Colonic mucosa (tissue), 4 donors: ENCODE measurements at places on chromosomes 4 and X. TPM values are rescaled to one million over a fixed set of nuclear protein-coding genes. Genes with fewer than 3 reads are reported as not detected.
A peak's percentile ranks its signal among the peaks of the same experiment; 100 is the strongest.

COL4A5 gene
- 7.0 TPM for total RNA-seq

VCX gene
- total RNA-seq = not detected

GUCY1A1 gene
- 14.7 TPM for total RNA-seq

GAGE1 gene
- not detected for total RNA-seq

HSFX2 gene
- not detected for total RNA-seq

ETDC gene
- not detected for total RNA-seq

- DNase-seq = no peak
Observed at GRCh38 chr4:75016472-75016871, 83.6 kb downstream of the PARM1 start.

DNA sequence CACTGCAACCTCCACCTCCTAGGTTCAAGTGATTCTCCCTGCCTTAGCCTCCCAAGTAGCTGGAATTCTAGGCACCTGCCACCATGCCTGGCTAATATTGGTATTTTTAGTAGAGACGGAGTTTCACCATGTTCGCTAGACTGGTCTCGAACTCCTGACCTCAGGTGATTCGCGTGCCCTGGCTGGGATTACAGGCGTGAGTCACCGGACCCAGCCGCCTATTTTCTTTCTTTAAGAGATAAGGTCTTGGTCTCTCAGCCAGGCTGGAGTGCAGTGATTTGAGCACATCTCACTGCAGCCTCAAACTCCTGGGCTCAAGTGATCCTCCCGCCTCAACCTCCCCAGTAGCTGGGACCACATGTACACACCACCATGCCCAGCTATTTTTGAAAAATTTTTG, 166.5 kb downstream of the DHRSX start:
- no peak for DNase-seq

DNA sequence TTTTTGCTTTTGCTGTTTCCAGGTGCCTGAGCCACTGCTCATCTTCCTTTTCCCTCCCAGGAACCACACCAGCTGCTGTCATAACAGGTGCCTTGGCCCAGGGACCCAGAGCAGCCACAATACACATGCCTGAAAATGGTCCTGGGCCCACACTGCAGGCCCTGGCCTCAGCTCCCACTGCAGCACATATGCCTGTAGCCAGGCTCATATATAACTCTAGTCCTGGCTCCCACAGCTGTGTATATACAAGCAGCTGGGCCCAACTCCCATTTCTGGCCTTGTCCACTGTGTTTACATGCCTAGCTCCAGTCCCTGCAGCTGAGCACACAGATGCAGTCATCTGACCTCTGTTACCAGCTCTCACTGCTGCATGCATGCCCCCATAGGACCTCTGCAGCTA, 930.5 kb downstream of the ADGRL3 start:
- DNase-seq = no peak

DNA sequence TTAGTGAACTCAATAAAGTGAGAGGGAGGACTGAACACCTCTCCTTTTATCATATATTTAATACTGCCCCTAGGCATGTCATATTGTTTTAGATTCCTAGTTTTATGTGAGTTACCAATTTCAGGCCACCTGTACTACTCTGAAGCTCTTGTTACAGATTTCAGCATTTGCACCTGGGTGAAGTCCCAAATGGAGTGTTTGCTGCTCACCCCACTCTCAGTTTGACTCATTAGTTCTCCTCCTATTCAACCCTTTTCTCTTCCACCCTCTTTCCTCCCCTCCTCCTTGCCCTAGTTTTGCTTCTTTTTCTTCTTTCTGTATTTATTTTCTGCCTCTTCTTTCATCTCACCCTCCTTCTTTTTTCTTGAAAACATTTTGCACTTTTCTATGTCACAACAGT, 1852.2 kb upstream of the IGFBP7 start:
- no peak for DNase-seq

GRCh38 chr4:143286701-143287571, 49.7 kb upstream of the GAB1 start:
- no peak for DNase-seq

GRCh38 chr4:113457886-113458285, 303.7 kb downstream of the CAMK2D start:
- no peak for DNase-seq

- no peak for DNase-seq
Observed at GRCh38 chr4:26400132-26400531, 79.3 kb downstream of the RBPJ start.

DNA sequence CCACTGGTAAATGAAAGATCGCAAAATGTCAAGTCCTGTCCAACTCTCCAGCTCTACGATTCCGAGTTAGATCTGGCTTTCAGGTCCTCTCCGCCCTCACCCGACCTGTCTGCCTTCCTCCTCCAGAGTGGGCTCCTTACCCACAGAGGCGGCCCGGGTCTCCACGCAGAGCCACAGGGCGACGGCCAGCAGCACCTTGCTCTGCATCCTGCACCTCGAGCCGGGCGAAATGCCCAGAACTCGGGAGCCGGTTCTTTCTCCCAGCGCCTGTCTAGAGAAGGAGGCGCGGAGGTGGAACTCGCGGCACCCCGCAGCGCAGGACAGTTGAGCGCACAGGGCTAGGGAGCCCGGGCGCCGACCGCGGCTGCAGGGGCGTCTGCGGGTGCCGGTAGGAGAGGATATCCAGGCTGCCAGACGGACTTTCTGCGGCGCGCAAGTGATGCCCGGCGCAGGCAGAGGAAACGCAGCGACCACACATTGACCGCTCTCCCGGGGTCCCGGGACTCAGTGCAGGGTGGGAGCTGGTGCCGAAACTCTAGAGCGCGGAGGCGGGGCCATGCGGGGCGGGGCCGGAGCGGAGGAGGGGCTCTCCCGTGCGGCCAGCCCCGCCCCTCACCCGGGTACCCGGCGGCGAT, at the start of gene KDR:
Gene KDR, minus strand, starts transcription at position 509 of the 635 bp plus-strand sequence. Its CDS starts 302 bp downstream, at position 207.
- DNase-seq = peak; percentile 20

DNA sequence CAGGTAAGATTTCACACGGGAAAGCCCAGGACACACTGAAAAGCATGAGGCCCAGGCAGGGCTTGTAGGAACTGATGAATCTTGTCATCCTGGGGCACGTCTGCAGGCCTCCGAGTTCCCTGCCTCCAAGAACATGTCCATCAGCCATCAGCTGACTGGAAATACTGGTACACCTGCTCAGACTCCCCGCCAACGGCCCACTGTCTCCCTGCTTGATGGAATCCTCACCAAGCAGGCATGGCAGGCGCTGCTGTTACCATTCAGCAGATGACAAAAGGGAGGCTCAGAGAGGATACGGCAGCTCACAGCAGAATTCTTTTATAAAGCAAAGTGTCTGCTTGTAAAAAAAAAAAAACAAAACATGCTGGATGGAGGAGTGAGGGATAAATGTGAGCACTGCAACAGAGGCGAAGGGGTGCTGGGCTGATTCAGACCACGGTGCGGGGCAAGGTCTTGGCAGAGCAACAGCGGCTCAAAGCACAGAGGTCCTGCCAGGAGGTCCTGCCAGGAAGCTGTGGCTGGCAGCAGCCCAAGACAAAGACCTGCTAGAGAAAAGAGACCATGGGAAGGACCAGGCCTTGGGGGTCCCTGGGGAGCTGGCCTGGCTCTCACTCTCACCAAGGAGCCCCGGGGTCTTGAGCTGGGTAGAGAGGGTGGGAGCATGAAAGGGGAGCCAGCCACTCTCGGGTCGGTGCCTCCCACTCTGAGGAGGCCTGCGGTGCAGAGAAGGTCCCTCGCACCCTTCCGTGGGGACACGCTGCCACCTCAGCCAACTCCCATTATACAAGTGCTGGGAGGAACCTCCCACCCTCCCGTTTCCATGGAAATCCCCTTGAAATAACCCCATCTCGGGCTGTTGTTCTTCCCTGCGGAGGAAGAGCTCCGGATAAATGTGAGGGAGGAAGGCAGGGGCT, 25.6 kb downstream of the PPP2R2C start:
- DNase-seq = no peak

GRCh38 chrX:69968950-69969349, 80.8 kb downstream of the AWAT2 start:
- no peak for DNase-seq

- DNase-seq = no peak
Observed at GRCh38 chrX:110022599-110023448, 19.9 kb downstream of the TMEM164 start.

- no peak for DNase-seq
Observed at GRCh38 chr4:67779631-67780030, 25.4 kb upstream of the GNRHR start.

DNA sequence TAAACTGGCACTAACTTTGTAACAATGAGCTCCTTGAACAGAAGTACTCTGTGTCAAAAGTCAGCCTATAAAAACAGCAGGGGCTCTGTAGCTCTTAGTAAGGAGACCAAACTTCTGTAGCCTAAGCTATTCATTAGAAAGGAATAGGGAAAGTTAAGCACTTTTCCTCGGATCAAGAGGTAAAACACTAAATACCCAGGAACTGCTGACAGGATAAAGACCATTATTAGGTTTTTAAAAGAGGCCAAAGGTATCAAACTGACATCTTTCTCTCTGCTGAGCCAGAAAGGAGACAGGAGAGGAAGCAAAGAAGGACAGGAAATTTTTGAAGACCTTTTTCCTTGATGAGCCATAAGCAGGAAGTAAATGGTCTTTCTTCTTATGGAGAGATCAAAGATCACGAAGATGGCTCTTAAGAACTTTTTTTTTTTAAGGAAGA, 31.9 kb downstream of the ANAPC10 start:
- no peak for DNase-seq

GRCh38 chr4:94403751-94404150, 48.0 kb upstream of the PDLIM5 start:
- no peak for DNase-seq

DNA sequence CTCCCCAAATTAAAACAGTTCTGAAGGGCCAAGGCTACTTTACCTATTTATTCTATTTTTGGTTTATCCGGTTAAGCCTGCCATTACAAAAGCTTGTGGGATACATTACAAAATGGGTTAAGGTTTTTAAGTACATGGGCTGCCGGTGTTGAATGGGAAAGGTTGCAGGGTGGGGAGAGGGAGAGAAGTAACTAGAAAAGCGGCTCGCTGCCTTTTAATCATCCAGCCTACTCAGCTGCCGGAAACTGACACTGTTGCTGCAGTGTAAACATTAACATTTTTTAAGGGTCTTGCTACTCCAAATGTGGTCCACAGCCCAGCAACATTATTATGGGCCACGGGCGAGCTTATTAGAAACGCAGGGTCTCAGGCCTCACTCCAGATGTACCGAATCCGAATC, 1.5 kb upstream of the IL1RAPL1 start:
- DNase-seq = no peak

GRCh38 chr4:55086578-55086977, 38.8 kb downstream of the KDR start:
- no peak for DNase-seq

- DNase-seq = no peak
Observed at GRCh38 chr4:119984996-119985395, 81.7 kb downstream of the MAD2L1 start.

DNA sequence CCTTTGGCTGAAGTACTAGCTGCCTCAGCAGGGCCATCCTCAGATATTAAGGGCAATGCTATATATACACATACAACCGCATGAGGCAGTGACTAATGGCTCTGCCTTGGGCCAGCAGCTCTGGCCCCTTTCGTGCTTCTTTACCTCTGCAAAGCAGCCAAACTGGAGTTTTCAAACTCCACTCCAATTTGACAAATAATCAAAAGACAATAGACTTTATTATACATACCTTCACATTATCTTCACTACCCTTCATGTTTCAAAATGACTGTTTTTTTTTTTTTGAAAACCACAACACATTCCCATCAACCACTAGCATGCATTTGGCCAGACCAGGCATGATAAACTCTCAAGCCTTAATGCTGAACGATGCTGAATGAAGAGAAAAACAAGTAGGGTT, 187.7 kb downstream of the ENOX2 start:
- DNase-seq = no peak

DNA sequence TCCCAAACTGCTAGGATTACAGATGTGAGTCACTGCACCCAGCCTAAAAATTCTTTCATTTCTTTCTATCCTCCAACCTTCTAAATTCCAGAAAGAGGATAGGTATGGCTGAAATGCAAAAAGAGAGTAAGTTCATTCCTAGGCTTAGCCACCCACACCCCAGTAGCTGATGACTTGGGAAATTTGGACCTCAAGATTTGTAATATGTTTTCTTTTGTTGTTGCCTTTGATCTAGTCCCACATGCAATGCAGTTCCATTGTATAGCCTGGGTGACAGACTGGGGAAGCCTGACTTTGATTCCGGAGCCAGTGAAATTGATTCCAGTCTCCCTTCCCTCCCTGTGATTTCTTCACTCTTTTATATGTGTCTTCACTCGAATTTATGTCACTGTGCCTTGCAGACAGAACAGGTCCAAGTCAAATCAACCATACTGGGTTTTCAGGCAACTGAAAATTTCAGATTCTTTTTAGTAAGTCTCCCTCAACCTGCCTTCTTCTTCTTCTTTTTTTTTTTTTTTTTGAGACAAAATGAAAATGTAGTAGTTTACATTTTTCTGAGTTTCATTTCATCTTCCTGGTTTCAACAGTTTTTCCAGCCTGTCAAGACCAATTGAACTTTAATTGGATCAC, 176.2 kb upstream of the RBPJ start:
- no peak for DNase-seq

GRCh38 chr4:177638871-177639270, 196.6 kb upstream of the AGA start:
- no peak for DNase-seq

GRCh38 chr4:5238173-5238572, 186.9 kb downstream of the STK32B start:
- no peak for DNase-seq

DNA sequence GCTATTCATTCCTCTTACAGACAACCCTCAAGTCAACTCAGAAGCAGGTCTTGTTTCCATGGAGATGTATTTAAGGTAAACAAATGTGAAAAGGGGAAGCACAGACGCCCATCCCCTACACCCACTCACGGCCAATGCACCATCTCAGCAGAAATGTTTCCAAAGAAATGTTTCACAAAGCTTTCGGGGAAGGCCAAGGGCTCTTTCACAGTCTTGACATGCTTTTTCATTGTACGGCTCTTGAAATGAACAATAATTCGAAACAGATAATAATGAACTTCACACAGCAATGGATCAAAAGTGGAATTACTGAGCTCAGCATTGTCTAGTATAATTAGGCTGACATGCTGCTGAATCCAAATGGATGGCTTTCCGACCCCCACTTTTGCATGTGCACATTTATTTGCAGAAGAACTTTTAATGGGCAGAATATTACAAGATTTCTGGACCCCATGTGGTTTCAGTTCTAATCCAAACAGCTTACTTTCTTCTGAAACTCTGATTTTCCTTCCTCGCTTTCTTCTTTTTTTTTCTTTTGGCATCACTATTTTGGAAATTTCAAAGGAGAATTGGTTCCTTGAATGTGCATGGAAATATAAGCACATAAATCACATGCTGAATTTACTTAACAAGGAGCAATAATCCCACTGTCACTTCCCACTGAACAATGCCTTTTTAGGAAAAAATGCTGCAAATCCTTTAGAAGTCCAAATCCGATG, 160.9 kb downstream of the SMIM20 start:
- no peak for DNase-seq

DNA sequence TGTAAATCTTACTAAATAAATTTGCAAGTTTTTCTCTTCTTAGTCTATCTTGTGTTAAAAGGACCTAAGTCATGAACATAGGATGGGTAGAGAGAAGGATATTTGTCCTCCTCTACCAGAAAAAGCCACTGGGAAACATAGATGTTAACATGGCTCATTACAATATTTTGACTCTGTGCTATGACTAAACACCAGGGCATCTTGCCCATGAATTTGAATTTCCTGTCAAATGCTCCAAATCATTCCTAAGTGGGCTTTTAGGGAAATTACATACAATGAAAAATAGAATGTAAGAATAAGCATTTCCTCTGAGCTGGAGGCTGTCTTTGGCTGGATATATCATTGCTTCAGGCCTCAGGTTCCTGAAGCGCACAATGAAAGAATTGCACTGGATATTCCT, 39.1 kb downstream of the ANOS1 start:
- no peak for DNase-seq
